Stimulated activated CD4-positive, alpha-beta T cell treated with anti-CD3 and anti-CD28 coated beads, Interleukin-15, amount 100 ng/mL, for 48 hours (primary cell): ENCODE measurements at places on chromosomes 6 and 20.

GRCh38 chr6:63558278-63558677 is 14.0 kb upstream of the LOC128125822 start:
- no peak for DNase-seq

- peak; percentile 4 for DNase-seq
Measured at GRCh38 chr20:56249244-56249955, 868 bp downstream of the MC3R start.

DNA sequence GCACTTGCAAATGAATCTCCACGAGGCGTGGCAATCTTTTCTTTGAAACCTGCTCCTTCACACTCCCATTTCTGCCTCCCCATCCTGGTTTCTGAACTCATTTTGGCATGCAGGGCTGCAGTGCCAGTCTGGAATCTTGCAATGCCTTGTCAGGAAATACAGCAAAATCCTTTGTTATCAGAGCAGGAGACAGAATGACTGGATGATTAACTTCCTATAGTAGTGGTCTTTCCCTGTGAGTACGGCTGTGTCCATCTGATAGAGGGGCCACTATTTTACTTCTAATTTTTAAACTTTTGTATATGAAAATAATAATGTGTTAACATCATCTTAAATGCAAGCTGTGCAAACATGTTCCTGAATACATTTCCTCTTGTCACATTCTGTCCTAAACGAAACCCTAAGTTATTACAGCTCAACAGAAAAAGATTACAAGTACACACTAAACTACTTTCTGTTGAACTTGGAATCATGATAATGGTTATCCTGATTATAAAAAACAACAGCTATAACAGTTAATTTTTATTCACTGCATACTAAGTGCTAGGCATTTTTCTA is 140.2 kb downstream of the KIF13A start:
- no peak for DNase-seq

DNA sequence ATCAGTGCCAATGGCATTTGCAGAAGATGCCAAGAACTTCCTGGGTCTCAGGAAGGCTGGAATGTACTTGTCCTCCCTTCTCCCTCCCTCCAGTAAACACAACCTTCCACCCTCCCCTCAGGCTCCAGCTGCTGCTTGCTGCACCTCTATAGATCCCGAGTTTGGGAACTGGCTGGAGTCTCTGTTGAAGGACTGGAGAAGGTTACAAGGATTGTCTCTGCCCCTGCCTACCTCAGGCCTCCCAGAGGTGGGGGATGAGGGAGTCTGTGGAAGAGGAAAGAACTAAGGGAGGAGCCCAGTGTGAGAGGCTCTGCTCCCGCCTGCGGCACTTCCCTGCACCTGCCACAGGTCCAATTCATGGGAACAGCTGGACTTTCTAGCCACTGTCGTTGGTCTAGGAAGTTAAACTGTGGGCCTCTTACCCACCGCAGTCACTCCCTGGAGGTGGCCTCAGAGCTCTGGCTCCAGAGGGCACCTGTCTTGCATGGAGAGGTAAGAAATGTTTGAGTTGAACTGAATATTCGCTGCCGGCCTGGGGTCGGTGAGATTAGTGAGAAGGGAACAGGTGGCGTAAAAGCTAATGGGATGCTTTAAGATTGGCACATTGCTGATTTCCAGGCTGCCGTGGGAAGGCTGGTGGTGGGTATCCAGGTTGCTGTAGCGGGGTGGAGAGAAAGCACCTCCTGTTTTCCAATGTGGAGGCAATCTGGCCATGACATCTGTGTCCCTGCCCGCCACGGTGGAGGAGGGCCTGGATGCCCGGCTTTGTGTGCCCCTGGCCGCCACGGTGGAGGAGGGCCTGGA is 54.3 kb downstream of the PPP1R14C start:
- DNase-seq: no peak

DNA sequence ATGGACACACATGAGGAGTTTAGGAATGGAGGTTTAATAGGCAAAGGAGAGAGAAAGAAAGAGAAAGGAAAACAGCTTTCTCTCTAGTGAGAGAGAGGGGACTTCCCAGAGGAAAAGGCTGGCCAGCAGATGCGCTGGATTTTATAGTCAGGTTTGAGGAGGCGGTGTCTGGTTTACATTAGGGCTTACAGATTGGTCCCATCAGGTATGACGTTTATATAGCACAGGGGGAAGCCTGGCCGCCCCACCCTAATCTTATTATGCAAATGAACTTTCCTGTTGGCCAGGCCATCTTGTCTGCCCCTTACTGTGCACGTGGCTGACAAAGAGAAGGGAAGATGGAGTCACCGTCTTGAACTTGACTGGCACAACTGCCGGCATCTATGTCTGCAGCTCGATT is 86.6 kb upstream of the QKI start:
- no peak for DNase-seq

- no peak for DNase-seq
Measured at GRCh38 chr20:59645271-59645670, 40.9 kb downstream of the PHACTR3 start.

DNA sequence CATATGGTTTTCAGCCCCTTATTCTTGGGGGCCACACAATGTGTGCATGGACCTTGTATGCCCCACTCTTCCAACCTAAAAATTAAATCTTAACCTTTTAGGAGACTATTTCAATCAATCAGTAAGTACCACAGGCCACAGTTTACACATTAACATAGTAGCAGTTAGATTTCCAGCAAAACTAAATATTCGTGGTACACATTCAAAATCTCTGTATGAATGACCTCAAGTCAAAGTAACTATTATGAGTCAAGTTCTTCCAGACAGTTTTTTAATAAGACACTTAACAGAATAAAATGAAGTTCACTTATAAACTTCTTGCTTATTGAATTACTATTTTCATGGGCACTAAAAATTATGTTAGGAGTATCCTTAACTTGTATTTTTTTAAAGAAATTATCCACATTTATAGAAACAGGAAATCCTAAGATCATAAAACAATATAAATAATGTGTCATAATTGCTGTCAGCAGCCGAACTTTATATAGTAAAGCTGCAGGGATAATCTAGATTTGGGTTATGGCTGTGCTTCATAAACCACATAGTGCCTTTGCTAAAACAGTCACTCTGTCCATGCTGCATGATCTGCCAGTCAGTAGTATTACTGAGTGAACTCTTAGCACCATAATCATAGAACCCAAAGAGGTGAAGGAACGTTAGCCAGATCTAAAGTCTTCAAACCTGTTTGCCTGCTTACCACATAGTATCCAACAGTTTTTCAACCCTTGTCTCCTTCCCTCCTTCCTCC is 21.7 kb downstream of the SEC63 start:
- no peak for DNase-seq

DNA sequence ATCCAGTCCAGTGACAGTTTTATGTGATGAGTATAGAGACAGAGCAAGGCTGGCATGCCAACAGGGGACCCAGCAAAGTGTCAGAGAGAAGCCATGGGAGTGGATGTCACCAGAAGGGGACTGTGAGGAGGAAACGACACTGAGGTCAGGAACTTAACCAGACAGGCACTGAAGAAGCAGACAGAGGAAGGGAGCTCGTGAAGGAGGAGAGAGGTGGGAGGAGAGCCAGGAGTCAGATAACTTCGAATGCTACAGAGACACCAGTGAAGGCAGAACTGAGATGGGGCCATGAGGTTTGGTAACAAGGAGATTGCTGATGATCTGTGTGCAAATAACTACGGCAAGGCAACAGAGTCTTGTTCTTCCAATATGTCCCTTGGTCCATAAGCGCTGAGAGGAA is 211.1 kb upstream of the FOXA2 start:
- DNase-seq: no peak

GRCh38 chr6:141981190-141981589 is 151.5 kb upstream of the GJE1 start:
- DNase-seq: no peak

DNA sequence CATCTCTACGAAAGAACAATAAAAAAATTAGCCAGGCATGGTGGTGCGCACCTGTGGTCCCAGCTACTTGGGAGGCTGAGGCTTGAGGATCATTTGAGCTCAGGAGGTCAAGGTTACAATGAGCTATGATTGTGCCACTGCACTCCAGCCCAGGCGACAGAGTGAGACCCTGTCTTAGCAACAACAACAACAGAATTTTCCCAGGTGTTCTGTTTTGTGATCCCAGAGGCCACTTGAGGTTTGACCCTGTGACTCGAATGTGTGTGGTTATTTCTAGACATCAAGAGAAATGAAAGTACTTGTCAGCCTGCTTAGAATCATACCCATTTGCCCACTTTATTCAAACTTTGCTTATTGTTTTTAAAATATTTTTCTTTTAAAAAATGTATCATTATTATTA is 117.6 kb upstream of the CLDN20 start:
- DNase-seq: no peak
